CD8-positive, alpha-beta memory T cell (primary cell): ENCODE measurements at places on chromosomes 16 and 17.

DNA sequence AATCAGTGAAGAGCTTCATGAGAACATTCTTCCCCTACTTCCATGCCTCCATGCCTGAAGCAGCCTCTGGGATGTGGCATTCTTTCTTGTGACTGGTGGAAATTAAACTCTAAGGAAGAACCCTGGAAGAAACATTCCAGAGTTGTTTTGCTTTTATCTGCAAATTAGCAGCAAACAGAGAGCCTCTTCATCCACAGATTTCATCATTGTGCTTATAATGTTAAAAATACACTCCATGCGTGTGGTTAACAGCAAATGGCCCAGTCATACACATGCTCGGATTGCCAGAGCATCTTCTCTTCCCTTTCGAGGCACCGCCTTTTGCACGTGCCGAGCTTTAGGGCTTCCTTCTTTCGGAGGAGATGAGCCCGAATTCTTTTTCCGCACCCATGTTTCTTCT is 411.3 kb downstream of the SNX29 start:
- DNase-seq = no peak
- no peaks in the 10 kb centered on the region for H3K27me3 ChIP-seq
- H3K36me3 ChIP-seq = no peaks in the 10 kb centered on the region
- H3K4me1 ChIP-seq = no peaks in the 10 kb centered on the region

GRCh38 chr17:4584101-4584916 is at the start of gene SMTNL2:
Gene SMTNL2, plus strand, starts transcription at chr17:4584529. Its CDS starts 77 bp downstream, at chr17:4584606.
- no peak within 1 kb of the TSS for H3K27ac ChIP-seq
- no peaks in the 10 kb centered on the region for H3K4me1 ChIP-seq
- DNase-seq = no peak
- H3K36me3 ChIP-seq = no peaks in the 10 kb centered on the region
- peaks cover 22% of the 10 kb centered on the region for H3K27me3 ChIP-seq
- no peak within 1 kb of the TSS for H3K4me3 ChIP-seq

GRCh38 chr17:9368631-9369030 is 207.0 kb downstream of the STX8 start:
- H3K27ac ChIP-seq = no peak overlapping the region
- no peak overlapping the region for H3K4me3 ChIP-seq
- DNase-seq = no peak
- H3K36me3 ChIP-seq = no peaks in the 10 kb centered on the region

- H3K27me3 ChIP-seq = no peaks in the 10 kb centered on the region
- H3K36me3 ChIP-seq = no peaks in the 10 kb centered on the region
- no peak overlapping the region for H3K27ac ChIP-seq
- H3K4me1 ChIP-seq = peaks cover 4% of the 10 kb centered on the region
- no peak overlapping the region for H3K4me3 ChIP-seq
- no peak for DNase-seq
These were observed 9.2 kb upstream of the ABR start for GRCh38 chr17:1188812-1189504.

DNA sequence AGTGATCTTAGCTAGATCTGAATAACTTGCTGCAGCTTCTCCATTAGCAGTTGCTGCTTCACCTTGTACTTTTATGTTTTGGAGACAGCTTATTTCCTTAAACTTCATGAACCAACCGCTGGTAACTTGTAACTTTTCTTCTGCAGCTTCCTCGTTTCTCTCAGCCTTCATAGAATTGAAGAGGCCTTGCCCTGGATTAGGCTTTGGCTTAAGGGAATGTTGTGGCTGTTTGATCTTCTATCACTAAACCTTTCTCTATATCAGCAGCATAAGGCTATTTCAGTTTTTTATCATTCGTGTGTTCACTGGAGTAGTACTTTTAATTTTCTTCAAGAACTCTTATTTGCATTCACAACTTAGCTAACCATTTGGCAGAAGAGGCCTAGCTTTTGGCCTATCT is 21.5 kb upstream of the TMEM92 start:
- no peaks in the 10 kb centered on the region for H3K27me3 ChIP-seq
- H3K4me3 ChIP-seq = no peak overlapping the region
- DNase-seq = no peak

- peak; percentile 44 for DNase-seq
- no peak overlapping the region for H3K27ac ChIP-seq
- H3K27me3 ChIP-seq = no peaks in the 10 kb centered on the region
- peaks cover 51% of the 10 kb centered on the region for H3K4me1 ChIP-seq
- peak overlapping the region; percentile 70 for H3K4me3 ChIP-seq
These were observed 1.2 kb upstream of the DPEP2 start for GRCh38 chr16:68000450-68000849.

- DNase-seq = peak; percentile 90
- peak overlapping the region; percentile 97 for H3K4me3 ChIP-seq
- H3K4me1 ChIP-seq = peaks cover 76% of the 10 kb centered on the region
- H3K27me3 ChIP-seq = no peaks in the 10 kb centered on the region
These were observed 2.5 kb downstream of the RNF166 start for GRCh38 chr16:88703486-88704309.

GRCh38 chr17:31838636-31839225 is 20.3 kb downstream of the COPRS start:
- H3K4me1 ChIP-seq = peaks cover 7% of the 10 kb centered on the region
- H3K27ac ChIP-seq = no peak overlapping the region
- no peak overlapping the region for H3K4me3 ChIP-seq
- peaks cover 8% of the 10 kb centered on the region for H3K27me3 ChIP-seq
- no peaks in the 10 kb centered on the region for H3K36me3 ChIP-seq
- no peak for DNase-seq
